Renal cortical epithelial cell (primary cell): ENCODE measurements at places on chromosomes 3 and 15.
A peak's percentile ranks its signal among the peaks of the same experiment; 100 is the strongest.

DNA sequence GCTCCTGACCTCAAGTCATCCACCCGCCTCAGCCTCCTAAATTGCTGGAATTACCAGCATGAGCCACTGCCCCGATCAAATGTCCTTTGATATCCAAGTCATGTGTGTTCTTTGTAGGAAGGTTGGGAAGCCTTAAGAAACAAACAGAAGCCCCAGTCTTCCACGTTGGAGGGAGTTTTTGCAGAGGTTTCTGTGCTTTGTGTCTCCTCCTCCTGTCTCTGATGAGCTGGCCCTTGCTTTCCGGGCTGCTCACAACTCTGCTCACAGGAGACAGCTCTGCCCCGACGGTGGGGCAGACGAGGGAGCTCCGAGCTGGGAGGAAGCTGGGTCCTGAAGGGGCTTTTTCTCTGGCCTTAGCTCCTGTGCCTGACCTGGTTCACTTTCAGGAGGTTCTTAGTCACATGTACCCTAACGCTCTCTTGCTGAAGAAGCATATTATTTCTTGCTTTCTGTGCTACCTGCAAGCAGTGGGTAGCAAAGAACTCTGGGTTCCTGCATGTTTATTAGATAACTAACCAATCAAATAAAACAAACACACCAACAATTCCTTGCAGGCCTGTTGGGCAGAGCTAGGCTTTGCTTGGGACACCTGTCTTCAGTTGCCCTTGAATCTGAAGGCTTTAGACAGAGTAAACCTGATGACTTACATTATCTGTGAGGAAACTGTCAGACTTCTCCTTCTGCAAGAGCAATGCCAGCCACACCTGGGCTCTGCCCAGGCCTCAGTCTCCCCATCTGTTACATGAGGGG lies 52.6 kb upstream of the SMAD6 start:
- no peak for DNase-seq

GRCh38 chr15:55685286-55685685 lies 57.7 kb downstream of the PRTG start:
- no peak for DNase-seq

GRCh38 chr15:98421419-98422129 lies 226.8 kb upstream of the IGF1R start:
- no peak for DNase-seq

DNA sequence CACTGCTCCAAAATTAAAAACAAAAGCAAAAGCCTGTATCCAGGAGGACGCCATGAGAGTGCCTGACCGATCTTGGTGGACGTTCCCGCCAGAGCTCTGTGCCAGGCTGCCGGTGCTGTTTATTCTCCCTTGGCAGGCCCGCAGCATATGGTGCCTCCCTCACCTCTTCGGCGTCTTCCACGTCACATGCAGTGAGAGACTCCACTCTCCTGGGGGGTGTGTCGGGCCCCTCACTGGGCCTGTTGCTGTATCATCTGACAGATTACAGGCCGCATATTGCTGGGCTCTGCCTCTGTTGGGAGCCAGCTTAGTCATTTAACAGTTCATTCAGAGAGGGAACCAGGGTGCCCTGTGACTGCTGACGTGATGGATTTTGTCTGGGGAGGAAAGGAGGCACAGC lies 86.4 kb upstream of the ARRDC4 start:
- no peak for DNase-seq

- DNase-seq, result peak; percentile 57
These were observed 162.8 kb downstream of the CD47 start for GRCh38 chr3:107928084-107928445.

DNA sequence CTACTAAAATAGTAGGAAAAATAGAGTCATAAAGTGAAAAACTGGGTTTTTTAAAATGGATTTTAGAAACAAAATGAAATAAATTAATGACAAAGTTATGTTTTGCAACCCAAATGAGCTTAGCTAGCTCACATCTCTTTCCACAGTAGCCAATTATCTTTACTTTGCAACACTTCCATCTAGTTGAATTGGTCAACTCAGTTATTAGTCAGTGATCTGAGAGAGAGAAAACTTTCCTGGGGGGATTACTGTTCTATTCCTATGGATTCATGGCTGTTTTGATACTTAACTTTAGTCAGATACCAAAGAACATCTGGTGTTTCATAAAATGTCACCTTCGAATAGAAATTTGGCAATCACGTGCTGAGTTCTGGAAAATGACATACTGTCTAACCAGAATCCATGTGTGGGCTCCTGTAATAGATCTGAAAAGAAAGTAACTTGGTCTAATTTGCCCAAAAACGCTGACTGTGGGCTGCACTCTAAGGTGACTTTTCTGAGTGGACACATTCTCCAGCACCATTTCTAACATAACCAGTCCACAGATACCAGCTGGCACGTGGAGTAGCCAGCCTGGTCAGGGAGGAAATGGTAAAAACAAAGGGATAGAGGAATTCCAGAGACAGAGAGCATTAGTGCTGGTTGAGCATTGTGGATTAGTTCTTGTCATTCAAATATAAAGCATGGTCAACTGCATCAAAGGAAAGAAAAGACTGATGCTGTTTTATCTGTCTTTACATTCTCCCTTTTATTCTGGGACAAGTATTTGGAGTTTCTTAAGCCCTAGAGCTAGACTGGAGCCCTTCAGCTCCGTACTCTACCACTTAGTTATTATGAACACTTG lies 45.2 kb upstream of the CCDC80 start:
- DNase-seq, result no peak

- no peak for DNase-seq
These were observed 5.7 kb downstream of the DUT start for GRCh38 chr15:48336940-48337339.

- no peak for DNase-seq
These were observed 2.7 kb downstream of the UQCC5 start for GRCh38 chr3:52539010-52539653.

- DNase-seq, result peak; percentile 97
These were observed 71.5 kb upstream of the PLXNA1 start for GRCh38 chr3:126911162-126912026.

- no peak for DNase-seq
These were observed 42.0 kb downstream of the SCAPER start for GRCh38 chr15:76863123-76863522.

DNA sequence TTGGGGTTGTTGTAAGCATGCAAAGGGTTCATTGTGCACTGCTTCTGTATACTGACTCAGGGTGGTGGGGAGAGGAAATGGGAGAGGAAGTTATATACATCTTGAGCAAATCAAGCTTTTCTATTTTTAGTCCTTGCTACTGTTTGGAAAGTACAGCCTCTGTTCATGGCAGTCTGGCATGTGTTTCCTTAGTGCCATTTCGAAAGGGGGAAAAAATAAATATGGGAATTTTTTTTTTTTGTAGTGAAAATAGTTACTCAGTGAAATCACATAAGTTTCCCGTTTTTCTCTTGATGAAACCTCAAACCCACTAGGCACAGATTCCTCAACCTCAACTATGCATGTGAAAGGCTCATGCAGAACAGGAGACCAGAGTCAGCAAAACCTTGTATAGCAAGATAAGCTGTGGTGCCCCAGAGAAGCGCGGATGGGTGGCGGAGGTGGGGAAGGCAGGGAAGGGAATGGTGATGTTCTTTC lies 353.3 kb downstream of the LPP start:
- DNase-seq, result peak; percentile 73

GRCh38 chr3:49469037-49469935 lies 781 bp upstream of the DAG1 start:
- DNase-seq, result peak; percentile 58

- peak; percentile 52 for DNase-seq
These were observed 36.5 kb upstream of the TIMP4 start for GRCh38 chr3:12195231-12195630.

DNA sequence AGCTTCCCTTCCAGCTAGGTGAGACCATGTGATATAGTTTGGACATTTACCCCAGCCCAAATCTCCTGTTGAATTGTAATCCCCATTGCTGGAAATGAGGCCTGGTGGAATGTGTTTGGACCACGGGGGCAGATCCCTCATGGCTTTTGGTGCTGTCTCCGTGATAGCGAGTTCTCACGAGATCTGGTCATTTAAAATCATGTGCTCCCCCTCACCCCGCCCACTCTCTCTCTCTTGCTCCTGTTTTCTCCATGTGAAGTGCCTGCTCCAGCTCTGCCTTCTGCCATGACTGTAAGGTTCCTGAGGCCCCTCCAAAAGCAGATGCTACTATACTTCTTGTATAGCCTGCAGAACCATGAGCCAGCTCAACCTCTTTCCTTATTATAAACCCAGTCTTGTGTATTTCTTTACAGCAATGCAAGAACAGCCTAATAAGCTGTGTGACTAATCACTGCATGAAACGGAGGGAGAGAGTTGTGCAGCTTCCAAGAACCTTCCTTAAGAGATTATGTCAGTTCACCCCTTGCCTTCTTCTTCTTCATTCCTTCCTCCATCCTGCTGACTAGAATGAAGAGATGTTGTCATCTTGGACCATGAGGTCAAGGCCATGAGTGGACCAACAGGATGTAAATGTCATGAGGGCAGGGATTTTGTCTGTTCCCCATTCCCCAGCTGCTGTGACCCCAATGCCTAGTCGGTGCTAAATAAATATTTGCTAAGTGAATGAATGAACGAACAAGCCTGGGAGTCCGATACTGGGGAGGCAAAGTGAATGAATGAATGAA lies 91.0 kb downstream of the CPN2 start:
- no peak for DNase-seq

DNA sequence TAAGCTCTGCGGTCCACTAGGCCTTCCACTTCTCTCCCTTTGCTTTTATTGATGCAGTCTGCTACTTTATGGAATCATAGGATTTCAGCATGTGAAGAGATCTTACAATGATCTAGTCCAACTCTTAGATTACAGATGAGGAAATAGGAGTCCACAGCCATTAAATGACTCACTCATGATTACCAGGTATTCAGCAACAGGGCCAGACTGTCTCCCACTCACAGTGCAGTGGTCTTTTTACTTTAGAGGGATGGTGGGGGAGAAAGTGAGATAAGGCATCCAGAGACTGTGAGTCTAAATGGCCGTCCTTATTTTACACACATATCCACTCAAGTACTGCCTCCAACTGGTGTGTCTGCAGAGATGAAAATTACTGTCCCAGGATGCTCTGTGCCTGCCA lies 88.5 kb upstream of the SKOR1 start:
- peak; percentile 30 for DNase-seq

GRCh38 chr15:88605189-88606069 lies 15.7 kb upstream of the AEN start:
- no peak for DNase-seq

DNA sequence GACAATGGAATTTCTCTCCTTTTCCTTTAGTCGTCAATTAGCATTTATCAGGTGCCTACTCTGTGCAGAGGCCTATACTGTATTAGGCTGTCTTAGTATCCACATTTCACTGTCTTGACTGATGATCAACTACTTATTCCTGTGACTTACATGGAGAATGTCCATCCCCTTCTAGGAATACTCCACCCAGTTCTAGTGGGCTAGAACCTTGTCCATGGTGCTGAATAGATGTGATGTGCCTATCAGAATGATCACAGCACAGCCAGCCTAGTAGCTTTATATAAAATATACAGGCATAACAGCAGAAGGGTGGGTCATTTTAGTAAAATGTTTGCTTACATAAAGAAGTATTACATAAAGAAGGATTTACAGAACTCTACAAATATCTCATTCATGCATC lies 621.4 kb downstream of the PDCD6IP start:
- no peak for DNase-seq

GRCh38 chr3:14522129-14522691 lies 17.9 kb downstream of the GRIP2 start:
- DNase-seq, result no peak

- DNase-seq, result no peak
These were observed 67.4 kb downstream of the FBLN2 start for GRCh38 chr3:13616359-13616758.

DNA sequence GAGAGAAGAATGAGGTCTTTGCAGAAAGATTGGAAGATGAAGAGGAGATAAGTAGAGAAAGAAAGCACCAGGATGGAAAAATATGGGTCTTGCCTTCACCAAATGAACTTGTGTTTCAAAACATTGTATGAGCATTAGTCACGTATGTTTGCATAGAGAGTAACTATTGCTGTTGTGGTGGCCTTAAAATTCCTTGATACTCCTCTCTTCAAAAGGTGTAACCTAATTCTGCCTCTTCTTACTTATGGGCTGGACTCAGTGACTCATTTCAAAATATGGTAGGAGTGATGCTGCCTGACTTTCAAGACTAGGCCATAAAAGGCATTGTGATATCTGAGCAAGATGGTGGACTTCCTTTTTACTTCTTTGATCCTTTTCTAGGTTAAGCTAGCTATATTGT lies 228.7 kb upstream of the ZNF385D start:
- DNase-seq, result peak; percentile 13

GRCh38 chr3:122952520-122952919 lies 75.0 kb downstream of the SEMA5B start:
- peak; percentile 78 for DNase-seq

DNA sequence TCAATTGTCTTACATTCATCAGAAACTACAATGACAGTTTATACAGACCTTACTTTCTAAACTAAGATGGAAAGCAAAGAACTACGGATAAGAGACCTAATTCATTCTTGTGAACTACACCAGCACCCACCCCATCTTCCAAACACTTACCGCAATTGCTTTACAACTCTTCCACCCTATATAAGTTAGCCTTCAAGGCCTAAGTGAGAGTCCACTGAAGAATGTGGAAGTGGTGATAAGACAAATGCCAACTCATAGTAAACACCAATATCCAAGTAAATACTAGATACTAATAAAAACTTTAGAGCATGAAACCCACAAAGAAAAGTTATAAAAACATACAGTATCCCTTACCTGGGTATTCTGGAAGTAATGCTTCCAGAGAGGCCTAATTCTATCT lies 13.6 kb downstream of the ARF4 start:
- DNase-seq, result no peak

DNA sequence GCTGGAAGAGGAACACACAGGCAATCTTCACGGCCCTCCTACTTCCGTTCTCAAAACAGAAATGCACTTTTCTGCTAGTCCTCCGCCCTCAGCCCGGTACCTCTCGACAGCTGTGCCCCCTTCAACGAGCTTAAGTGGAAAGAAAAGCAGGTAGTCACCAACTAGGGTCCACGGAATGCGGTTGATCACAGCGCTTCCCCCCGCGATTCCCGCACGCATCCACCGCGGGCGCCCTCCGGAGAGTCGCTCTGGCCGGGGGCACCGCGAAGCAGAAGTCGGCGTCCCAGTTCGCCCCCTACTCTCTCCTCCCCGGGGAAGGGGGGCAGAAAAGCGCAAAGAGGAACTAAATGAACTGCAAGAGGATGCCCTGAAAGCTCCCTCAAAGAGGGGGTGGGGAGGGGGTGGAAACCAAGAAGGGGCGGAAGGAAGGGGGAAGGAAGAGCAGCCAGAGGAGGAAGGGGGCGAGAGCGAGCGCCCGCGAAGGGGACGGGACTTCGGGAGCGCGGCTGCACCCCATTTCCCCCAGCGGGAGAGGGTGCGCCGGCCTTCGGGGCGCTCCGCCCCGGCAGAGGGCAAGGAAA lies 738 bp downstream of the ACAP2 start:
- DNase-seq, result peak; percentile 26
